ENCODE measurements at places on chromosomes 4 and X.

GRCh38 chr4:152065545-152065944 lies 304.7 kb upstream of the GATB start:
- DNase-seq: no peak

- DNase-seq: no peak
Observed at GRCh38 chr4:8523766-8524165, 56.4 kb upstream of the GPR78 start.

GRCh38 chr4:83149865-83150652 lies 35.5 kb upstream of the PLAC8 start:
- no peak for DNase-seq

GRCh38 chr4:59243038-59243437 lies 1957.1 kb upstream of the ADGRL3 start:
- DNase-seq: no peak

DNA sequence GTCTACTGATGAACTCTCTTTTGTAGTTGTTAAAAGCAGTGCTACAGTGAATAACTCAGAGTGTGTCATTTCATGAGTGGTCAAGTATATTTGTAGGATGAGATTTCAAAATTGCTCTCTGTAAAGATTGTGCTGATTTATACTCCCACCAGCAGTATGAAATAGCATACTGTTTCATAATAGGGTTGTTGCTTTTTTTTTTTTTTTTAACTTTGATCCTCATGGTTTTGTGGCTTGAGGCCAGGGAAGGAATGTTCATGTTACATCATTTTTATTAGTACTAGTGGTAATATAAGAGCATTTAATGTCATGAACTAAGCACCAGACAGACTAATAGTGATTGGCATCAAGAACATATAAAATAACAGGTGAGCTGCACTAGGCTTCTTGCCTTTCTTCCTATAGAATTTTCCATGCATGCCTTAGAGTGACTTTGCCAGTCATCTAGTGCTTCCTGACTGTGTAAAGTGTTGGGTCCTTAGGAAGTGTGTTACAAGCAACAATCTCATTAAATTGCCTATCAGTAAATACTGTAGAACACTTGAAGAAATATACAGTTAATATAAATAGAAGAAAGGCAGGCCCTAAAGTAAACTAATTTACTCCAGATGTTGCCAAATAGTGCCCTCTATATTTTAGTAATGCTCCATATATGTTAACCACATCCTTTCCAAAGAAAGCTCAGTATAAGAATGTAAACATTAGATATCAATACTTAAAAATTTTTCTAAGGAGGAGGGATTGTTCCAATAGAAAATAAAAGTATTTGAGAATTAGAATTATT lies 38.6 kb upstream of the MSMO1 start:
- DNase-seq: no peak

DNA sequence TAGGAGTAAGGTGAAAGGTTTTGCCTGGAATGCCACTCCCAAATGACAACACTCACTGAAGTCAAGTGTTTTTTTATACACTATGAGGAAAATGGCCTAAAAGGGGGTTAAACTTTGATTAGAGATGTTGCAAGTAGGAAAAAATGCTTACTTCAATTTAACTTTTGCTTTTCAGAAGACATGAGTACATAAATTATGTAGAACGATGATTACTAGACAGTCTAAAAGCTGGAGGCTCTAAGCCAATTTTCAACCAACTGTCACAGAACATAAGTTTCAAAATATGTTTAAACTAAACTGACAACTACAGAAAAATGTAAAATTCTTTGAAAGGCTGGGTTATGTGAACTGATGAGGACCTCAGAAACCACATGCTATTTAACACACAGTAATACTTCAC lies 83.4 kb downstream of the SHISA3 start:
- DNase-seq: no peak

DNA sequence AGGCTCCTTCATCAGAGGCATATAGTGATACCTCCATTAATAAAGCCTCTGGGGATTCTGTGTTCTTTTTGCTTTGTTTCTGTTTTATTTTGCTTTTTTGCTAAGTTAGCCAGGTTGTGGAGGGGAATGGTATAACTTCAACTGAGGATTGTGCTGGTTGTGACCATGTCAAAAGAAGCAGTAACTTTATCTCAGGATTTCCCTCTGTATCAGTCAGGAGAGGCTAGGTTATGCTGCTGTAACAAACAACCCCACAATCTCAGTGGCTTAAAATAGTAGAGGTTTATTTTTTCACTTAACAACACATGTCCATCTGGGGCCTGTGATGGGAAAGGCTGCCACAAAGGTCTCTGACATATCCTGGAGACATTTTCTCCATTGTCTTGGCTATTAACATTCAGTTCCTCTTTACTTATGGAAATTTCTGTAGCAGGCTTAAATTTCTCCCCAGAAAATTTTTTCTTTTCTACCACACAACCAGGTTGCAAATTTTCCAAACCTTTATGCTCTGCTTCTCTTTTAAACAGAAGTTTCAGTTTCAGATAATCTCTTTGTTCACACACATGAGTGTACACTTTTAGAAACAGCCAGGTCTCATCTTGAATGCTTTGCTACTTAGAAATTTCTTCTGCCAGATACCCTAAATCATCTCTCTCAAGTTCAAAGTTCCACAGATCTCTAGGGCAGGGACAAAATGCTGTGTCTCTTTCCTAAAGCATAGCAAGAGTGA lies 64.7 kb downstream of the UCHL1 start:
- no peak for DNase-seq

- no peak for DNase-seq
Observed at GRCh38 chr4:150525321-150525868, 56.6 kb upstream of the MAB21L2 start.

GRCh38 chr4:188941524-188942119 lies 802.4 kb downstream of the TRIML1 start:
- no peak for DNase-seq

GRCh38 chrX:129963729-129964128 lies 18.7 kb upstream of the BCORL1 start:
- DNase-seq: no peak

DNA sequence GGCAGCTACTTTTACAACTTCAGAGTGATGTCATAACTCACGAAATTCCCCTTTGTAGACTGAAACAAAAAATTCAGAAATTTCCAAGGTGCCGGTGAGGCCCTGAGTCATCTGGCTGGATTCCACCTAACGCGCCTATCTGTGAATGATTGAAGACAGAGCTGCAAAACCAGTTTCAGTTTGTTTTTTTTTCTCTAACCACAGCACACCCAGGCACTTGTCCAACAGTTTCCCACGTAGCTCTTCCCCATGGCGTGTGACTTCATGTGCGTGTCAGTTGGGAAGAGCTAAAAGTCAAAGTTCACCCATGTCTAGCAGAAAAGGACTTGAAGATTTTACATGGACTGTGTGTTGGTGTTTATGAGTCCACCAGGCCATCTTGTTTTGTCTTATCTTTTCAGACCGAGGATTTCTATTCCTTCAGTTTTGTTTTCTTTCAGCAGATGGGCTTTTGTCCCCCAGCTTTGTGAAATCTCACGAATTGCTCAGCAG lies 16.4 kb downstream of the TCEANC start:
- DNase-seq: peak; percentile 35

DNA sequence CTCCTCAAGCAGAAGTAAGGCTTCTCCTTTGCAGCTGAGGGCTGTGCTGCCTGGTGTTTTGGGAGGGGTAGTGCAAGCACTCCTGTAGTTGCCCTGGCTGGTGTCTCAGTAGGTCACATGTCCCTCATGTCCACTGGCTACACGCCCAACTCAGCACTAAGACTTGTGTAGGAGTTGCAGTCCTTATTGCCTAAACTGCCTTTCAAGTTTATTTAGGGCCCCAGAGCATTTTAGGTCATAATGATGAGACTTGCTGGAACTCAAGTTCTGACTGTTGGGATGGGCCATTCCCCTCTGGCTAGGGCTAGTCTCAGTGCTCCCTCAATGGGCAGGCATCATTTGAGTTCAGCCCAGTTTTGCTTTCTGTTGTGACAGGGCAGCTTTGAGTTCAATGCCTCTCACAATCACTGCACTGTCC lies 44.1 kb downstream of the PPM1K start:
- DNase-seq: no peak

DNA sequence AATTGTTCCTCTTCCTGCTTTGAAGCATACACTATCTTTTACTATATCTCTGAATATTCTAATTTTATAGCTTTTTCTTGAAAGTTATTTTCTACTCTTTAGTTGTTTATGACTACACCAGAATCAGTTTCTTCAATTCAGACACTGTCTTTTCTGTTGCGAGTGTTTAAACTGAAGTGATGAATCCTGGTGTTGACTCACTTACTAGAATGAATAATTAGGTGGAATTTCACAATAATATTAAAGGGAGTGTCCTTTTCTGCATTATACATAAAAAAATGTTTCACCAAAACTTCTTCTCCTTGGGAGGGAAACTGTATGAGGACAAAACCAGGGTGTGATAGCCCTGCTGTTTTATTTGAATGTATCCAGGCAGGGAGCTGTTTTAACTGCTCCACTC lies 1383.1 kb downstream of the C4orf33 start:
- DNase-seq: no peak

GRCh38 chrX:136598631-136599030 lies 49.3 kb upstream of the CD40LG start:
- DNase-seq: no peak

DNA sequence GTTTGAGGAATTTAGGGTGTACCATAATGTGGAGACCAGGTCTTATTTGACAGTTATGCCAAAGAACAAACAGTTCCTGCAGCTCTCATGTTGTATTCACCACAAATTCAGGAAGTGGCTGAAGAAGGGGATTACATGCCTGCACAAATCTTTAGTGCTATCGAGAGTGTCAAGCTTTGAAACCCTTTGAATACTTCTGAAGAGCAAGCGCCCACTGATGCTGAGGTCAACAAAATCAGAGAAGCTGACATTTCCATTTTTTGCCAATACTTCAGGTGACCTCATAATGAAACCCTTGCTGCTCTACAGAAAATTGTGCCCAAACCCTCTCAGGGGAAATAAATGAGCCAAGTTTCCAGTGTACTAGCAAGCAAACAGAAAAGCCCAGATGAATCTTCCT lies 28.4 kb downstream of the PAK3 start:
- DNase-seq: no peak

DNA sequence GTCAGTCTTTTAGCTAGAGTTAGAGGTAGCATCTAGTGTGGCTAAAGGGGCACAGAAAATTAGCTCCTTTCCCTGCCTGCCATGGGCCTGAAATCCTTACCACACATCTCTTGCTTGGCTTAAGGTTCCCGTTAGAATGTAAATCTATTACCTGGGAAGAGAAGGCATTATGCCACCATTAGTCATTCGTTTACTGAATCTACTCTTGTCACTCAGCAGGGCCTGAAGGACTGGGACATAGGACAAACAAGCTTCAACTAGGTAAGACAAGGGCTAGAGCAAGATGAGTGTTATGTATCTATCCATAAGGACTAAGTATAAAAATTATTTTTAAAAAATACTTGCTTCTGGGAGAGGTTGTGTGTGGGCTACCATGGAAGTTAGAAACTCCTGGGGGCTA lies 112.4 kb downstream of the CT47B1 start:
- no peak for DNase-seq

GRCh38 chrX:10756441-10756840 lies 136.1 kb upstream of the MID1 start:
- no peak for DNase-seq

DNA sequence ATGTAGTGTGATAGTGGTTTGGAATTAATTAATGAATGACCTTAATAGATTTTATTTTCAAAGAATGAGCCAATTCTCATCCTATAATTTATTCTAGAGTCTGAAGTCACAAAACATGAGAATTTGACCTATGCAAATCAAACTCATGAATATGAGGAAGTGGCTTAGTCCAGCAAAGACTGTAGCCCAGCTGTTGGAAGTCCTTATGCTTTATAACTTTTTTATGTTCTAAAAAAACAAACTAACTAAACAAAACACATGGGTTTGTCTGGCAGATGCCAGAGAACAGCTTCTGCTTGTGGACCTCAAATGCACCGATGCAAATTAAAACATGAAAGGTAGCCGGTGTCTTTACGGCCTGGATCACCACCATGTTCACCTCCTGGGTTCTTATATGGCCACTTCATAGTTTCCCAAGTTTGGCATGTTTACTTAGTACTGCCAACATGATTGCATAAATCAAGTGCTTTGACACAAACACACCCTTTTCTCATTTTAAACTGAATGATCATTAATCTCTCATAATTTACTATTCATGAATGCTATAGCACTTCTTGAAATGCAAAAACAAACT lies 277.4 kb downstream of the PAPSS1 start:
- DNase-seq: no peak

DNA sequence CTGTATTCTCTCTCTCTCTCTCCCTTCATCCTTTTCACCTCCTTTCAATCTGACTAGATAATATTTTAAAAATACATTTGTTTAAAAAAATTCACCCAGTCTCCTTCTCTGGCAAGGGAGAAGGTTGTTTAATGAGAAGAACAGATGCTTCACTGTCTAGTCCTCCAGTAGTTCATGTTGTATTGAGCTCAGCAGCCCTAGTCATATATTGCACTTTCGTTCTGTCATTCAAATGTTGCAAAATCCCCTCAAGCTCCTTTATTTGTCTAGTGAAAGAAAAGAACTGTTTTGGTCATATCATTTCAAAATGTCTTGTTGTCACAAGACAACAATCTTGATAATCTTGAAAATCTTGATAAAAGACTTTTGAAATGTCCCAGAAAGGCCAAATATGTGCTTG lies 248.0 kb downstream of the GALNTL6 start:
- no peak for DNase-seq

DNA sequence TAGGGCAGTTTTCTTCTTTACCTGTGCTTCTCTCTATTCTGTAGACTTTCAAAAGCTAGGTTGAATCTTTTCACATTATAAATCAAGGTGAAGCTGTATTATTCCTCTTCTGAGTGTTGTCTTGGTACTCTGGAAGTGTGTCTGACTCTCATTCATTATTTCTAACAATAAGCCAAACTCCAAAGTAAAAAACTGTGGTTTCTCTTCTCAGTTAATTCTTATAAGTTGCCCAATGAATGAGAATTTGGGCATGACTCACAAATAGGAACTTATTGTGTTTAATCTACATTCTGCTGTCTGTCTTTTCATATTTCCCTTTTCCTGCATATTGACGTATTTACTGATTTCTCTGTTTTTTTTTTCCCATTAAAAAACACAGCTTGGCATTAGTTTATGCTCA lies 714.5 kb downstream of the CCSER1 start:
- no peak for DNase-seq

- DNase-seq: no peak
Observed at GRCh38 chrX:147736045-147736444, 175.7 kb upstream of the FMR1 start.

DNA sequence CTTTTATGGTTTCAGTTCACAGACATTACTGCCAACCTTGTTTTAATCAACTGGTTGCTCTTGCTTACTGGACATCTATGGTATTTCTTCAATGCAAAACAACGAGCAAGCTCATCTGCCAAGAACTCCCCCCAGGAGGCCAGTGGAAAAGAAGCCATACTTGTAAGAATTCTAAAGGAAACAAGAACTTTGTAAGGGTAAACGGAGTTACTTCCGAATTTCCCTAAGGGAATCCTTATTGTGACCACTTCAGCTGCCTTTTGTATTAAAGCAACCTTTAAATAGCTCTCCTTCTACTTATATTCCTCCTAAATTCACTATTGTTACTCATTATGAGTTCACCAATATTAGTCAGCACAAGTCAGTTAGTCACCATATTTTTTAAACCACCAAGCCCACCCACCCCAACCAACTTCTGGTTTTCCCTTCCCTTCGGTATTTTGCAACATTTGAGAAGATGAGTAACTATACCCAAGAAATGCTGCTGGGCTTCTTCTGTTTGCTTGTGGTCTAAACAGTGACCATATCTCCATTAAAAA lies 602.8 kb upstream of the DIPK2B start:
- DNase-seq: no peak

All from effector memory CD8-positive, alpha-beta T cell (primary cell).